ENCODE measurements at places on chromosomes 16 and 17. TPM values are rescaled to one million over a fixed set of nuclear protein-coding genes. Genes with fewer than 3 reads are reported as not detected.

The CRISPLD2 gene
- 0.20 TPM for total RNA-seq

The BAHCC1 gene
- 23.0 TPM for total RNA-seq

The BAIAP3 gene
- 0.54 TPM for total RNA-seq

The SLC13A2 gene
- total RNA-seq: not detected

The KRT40 gene
- not detected for total RNA-seq
